ENCODE measurements at places on chromosomes 13 and 19.

GRCh38 chr19:47028195-47028601, 8.6 kb downstream of the NPAS1 start:
- DNase-seq: no peak

- DNase-seq: no peak
Measured at GRCh38 chr13:31929031-31929770, 102.4 kb upstream of the FRY start.

GRCh38 chr19:29761575-29762232, 46.6 kb upstream of the C19orf12 start:
- no peak for DNase-seq

DNA sequence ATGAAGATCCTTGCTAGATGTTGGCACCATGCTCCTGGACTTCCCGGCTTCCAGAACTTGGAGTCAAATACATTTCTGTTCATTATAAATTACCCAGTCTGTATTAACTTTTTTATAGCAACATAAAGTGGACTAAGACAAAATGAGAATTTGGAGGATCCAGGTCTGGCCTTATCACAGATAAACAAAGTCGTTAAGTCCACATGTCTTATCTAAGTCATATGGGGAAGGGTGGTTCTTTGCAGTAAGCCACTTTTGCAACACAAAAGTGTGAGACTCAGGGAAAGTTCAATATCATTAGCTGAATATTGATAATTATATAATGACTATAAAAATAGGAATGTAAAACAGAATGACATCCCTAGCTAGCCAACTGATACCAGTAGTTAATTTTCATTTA, 91.6 kb upstream of the SIAH3 start:
- no peak for DNase-seq

GRCh38 chr19:17185590-17185989, 29.6 kb upstream of the USE1 start:
- no peak for DNase-seq

GRCh38 chr13:112626124-112626523, 38.2 kb upstream of the TUBGCP3 start:
- DNase-seq: no peak

DNA sequence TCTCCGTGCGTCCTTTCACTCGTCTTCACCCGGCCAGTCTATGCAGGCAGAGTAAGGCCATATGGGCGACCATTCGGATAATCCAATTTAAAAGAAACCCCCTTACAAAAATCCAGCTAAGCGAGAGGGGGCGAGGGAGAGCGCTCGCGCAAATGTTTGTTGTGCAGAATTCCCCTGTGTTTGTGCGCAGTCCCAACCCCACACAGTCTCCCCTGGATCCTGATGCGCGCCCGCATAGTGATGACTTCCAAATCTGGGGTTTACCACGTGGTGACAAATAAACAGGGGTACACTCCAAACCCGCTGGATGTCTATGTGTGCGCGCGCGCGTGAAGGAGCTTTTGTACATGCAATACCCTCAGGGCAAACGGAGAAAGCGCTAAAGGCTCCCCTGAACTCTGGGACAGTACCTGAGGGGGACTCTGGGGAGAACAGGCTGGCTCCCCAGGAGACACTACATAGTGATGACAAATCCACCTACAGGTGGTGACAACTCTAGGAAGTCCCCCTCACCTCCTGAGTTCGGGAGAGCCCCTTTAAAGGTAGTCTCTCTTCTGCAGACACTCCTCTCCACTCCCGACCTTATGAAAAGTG, 8.5 kb downstream of the SOX21 start:
- no peak for DNase-seq

- DNase-seq: peak; percentile 21
Measured at GRCh38 chr19:35155441-35155840, 906 bp downstream of the FXYD5 start.

DNA sequence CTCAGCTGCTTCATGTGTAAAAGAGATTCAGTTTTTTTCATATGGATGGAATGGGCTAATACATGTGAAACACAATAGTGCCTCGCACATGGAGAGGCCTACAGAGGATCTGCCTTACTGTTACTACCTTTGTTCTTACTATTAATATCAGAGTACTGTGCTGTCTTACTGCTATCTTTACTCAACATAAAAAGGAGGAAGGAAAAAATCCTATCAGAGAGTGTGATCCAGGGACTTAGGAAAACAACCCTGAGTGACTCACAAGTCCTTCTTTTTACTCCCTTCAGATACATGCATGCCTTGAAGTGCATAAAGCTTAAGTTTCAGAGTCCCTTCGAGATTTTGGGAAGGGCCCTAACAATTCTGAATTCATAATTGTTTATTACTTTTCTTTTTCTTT, 136.8 kb downstream of the TBC1D4 start:
- no peak for DNase-seq

DNA sequence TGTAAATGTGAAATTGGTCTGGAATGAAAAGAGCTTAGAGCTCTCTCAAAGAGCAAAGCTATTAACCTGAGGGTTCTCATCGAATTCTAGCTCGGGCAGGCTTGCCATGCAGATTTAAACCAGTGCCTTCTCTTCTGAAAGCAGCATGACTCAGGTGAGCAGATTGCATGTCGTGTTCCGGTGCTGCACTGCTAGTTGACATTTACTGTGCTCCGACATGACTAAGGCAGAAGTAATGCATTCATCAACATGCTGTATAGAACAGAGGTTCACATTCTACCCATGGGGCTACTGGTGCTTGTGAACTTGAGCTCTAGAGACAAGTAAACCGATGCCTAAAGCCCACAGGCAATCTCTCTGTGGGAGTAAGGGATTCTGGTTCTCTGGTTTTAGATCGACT, 947.7 kb downstream of the EFNB2 start:
- no peak for DNase-seq

GRCh38 chr19:16247353-16248182, 49.9 kb downstream of the AP1M1 start:
- DNase-seq: peak; percentile 74

DNA sequence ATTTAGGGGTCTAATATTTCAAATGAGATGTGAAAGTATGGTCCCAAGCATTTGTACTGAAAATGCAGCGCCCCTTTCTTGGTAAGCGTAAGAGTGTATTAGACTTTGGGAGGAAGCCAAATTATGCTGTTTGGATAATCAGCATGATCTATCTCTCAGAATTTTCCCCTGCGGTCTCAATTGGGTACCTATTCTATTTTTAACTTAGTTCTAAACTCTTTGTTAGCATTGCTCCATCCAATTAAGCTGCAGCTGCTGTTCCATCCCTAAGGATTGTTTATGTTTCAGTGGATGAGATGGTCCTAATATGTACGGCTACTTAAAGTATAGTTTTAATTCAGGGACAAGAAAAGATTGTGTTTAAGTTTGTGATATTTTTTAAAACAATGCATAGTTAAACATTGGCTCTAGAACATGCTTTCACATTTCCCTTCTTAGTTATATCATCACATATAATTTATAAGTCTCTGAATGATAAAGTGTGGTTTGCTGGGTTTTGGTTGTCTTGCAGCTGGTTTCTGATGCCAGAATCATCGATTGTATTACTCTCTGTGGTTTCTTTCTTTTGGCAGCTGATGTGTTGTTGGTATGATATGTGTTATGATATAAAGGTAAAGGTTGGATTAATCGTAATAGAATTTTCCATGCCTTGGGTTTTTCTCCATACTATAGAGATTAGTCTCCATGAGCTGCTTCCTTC, 15.0 kb downstream of the POLR1D start:
- no peak for DNase-seq

DNA sequence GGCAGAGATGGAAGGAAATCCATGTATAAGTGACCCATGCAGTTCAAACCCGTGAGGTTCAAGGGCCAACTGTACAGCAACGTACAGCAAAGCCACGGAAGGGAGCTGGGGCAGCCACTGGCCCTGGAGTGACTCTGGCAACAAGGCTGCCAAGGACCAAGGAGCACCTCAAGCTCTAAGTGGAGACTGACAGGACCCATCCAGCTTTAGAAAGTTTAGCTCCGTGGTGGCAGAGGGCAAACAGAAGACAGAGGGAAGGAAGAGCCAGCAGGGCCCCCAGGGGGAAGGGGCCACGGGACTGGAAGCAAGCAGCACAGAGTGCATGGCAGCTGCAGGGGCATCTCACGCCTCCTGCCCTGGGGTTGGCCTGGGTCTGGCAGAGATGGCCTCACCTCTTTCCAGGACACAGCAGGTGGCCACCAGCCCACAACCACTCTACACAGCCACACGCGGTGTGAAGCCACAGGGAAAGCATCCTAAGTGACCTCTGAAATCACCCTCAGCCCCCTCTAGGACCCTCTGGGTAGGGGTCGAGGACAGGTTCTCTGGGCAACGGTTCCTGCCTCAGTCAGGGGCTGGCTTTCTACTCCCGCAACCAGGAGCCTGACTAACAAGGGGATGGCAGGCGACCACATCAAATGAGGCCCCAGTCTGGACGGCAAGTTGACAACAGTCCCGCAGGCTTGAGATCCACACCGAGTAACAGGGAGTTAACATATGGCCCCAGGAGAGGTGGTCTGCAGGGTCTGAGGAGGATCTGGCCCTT, 3.8 kb downstream of the MIER2 start:
- no peak for DNase-seq

DNA sequence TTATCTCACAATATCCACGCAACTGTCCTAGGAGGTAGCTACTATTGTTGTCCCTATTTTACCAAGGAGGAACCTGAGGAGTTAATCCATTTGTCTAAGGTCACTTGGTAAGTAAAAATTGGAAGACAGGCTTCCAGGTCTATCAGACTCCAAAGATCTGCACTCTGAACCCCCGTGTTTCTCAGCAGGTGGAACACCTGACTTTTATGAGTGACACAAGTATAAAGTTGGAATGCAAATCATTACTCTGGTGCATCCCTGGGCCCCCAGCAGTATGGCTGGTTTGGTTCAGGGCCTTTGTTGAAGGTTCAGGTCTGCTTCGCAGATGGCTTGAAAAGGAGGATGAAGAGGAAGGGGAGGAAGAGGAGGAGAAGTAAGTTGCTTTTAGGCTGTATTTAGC, 46.0 kb downstream of the RGCC start:
- DNase-seq: no peak

DNA sequence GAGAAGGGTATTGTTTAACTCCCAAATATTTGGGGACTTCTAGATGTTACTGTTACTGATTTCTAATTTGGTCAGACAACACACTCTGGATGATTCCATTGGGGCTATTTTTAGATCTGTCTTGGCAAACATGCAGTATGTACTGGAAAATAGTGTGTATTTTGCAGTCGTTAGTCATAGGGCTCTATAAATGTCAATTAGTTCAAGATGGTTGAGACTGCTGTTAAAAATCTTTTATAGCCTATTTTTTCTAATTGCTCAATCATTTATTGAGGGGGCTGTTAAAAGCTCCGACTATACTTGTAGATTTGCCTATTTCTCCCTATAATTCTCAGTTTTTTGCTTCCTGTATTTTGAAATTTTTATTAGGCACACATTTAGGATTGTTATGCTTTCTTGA, 31.4 kb downstream of the PPP5C start:
- DNase-seq: no peak

DNA sequence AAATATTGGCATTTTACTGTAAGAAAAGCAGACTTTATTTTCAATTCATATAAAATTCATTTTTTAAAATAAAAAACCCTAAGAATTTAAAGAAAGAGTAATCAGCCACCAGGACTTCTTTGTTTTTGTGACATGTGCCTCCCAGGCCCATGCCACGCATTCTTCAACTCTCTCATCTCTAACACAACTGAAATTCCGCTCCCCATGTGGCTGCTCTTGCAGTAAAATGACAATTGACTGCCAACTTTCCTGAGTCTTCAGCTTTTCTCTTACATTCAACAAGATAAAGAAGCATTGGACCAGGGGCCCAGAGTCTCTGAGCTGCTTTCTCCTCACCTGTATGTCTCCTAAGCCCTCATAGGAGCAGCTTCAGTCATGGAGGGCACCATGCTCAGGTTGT, 372.1 kb downstream of the UQCRFS1 start:
- DNase-seq: no peak

DNA sequence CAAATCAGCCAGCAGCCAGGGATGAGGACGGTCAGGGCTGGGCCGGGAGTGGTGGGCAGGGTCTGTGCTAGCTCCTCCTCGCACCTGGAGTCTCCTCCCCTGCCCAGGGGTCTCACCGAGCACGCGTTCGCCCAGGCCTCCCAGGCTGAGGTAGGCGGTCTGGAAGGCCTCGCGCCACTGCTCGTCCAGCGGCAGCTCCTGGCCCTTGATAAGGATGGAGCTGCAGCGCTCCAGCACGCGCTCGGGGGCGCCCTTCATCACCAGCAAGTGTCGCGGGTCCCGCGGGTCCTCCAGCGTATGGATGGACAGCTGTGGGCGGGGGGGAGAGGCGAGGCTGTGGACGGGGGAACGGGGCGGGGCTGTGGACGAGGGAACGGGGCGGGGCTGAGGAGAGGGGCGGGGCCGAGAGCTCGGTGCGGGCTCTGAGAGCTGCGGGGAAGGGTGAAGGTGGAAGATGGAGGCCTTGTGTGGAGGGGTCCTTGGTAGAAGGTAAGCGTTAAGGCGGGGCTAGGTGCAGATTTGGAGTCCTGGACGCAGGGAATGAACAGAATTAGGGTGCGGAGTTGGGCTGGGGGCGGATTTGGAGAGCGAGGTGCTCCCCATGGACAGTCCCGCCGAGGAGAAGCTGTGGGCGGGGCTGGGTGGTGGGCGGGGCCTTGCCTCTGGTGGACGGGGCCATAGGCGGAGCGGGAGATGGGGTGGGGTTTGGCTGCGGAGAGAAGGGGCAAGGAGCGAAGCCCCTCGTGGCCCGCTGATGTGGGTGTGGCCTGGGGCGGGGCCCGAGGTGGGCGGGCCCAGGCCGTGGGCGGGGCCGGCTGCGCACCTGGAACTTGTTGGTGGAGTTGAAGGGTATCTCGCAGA, 5.7 kb downstream of the ATP4A start:
- peak; percentile 45 for DNase-seq

- DNase-seq: peak; percentile 16
Measured at GRCh38 chr19:28633319-28634018, 579.5 kb downstream of the UQCRFS1 start.

DNA sequence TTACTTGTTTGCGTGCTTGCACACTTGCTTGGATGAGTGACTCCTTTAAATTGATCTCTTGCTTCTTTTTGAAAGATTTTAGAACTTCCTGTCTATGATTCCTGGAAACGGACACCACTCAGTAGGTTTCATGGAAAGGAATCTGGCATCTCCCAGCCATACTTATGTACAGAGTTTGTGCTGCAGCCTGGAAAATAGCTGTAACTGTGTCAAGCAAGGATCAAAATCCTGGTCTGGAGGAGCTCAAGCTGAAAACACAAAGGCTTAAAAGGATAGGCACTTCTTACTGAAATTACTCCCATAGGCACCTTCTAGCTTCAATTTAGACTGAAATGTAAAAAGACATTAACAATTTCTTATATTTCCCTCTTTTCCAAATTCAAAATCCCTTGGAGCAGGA, 1.4 kb upstream of the FREM2 start:
- no peak for DNase-seq

DNA sequence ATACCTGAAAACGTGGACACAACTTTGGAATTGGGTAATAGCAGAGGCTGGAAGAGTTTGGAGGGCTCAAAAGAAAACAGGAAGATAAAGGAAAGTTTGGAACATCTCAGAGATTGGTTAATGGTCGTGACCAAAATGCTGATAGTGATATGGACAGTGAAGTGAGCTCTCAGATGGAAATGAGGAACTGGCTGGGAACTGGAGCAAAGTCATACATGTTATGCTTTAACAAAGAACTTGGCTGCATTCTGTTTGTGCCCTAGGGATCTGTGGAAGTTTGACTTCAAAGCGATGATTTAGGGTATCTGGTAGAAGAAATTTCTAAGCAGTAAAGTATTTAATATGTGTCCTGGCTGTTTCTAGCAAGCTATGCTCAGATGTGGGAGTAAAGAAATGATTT, 136.2 kb downstream of the DNAJC3 start:
- DNase-seq: no peak

GRCh38 chr19:43429395-43429794, 14.7 kb downstream of the TEX101 start:
- DNase-seq: no peak

GRCh38 chr19:36638862-36639510, 27.7 kb downstream of the ZNF461 start:
- no peak for DNase-seq

- DNase-seq: peak; percentile 18
Measured at GRCh38 chr19:15869109-15869555, 28.7 kb downstream of the CYP4F2 start.

Measured in activated T-cell treated with anti-CD3 and anti-CD28 coated beads for 24 hours (primary cell).